Neural cell (in vitro differentiated cells): ENCODE measurements at places on chromosomes 3 and 15. TPM values are rescaled to one million over a fixed set of nuclear protein-coding genes. Genes with fewer than 3 reads are reported as not detected.

LCTL gene
- polyA plus RNA-seq: not detected in 2 replicates

GNAT1 gene
- polyA plus RNA-seq: not detected in 2 replicates

ALPK3 gene
- polyA plus RNA-seq: 0.24 TPM in 1 of 2 replicates, not detected in the other

NR2E3 gene
- polyA plus RNA-seq: not detected in 2 replicates

TERC gene
- not detected in 2 replicates for polyA plus RNA-seq

GOLGA8S gene
- not detected in 2 replicates for polyA plus RNA-seq

FOXB1 gene
- not detected in 2 replicates for polyA plus RNA-seq

SLC15A2 gene
- polyA plus RNA-seq: 1.6 TPM in 2 replicates

SLC22A13 gene
- 0.16 TPM in 1 of 2 replicates, not detected in the other for polyA plus RNA-seq

GOLGA8G gene
- not detected in 2 replicates for polyA plus RNA-seq

HTD2 gene
- polyA plus RNA-seq: 19.0 and 23.2 TPM in 2 replicates

PPCDC gene
- 9.0 and 13.6 TPM in 2 replicates for polyA plus RNA-seq

MLF1 gene
- 45.5 and 55.9 TPM in 2 replicates for polyA plus RNA-seq

CPB1 gene
- 0.19 TPM in 1 of 2 replicates, not detected in the other for polyA plus RNA-seq

CX3CR1 gene
- not detected in 2 replicates for polyA plus RNA-seq

DUOXA2 gene
- polyA plus RNA-seq: not detected in 2 replicates

SLC28A1 gene
- polyA plus RNA-seq: not detected in 2 replicates

GABRG3 gene
- polyA plus RNA-seq: 0.80 and 1.2 TPM in 2 replicates

WDR53 gene
- 4.3 and 7.2 TPM in 2 replicates for polyA plus RNA-seq

CLSTN2 gene
- polyA plus RNA-seq: 10.7 and 12.3 TPM in 2 replicates

PLSCR4 gene
- not detected in 2 replicates for polyA plus RNA-seq

CELF6 gene
- 68.6 and 90.1 TPM in 2 replicates for polyA plus RNA-seq

GADL1 gene
- not detected in 2 replicates for polyA plus RNA-seq

NRROS gene
- polyA plus RNA-seq: not detected in 2 replicates

GRM2 gene
- 9.1 and 11.6 TPM in 2 replicates for polyA plus RNA-seq

DAZL gene
- 0.20 TPM in 1 of 2 replicates, not detected in the other for polyA plus RNA-seq

SI gene
- polyA plus RNA-seq: not detected in 2 replicates

PPP1R14D gene
- polyA plus RNA-seq: not detected in 2 replicates

COLQ gene
- 9.5 and 9.7 TPM in 2 replicates for polyA plus RNA-seq

MAGI1 gene
- 44.7 and 47.5 TPM in 2 replicates for polyA plus RNA-seq

ABHD10 gene
- polyA plus RNA-seq: 82.4 and 84.7 TPM in 2 replicates

MFAP1 gene
- 35.8 and 37.7 TPM in 2 replicates for polyA plus RNA-seq

WDR93 gene
- 0.41 TPM in 1 of 2 replicates, not detected in the other for polyA plus RNA-seq

SLC9C1 gene
- not detected in 2 replicates for polyA plus RNA-seq

COL7A1 gene
- polyA plus RNA-seq: 45.3 and 53.6 TPM in 2 replicates

GHSR gene
- not detected in 2 replicates for polyA plus RNA-seq

FAM162A gene
- 15.1 and 16.2 TPM in 2 replicates for polyA plus RNA-seq

CAMKV gene
- 293 and 316 TPM in 2 replicates for polyA plus RNA-seq

RASL12 gene
- polyA plus RNA-seq: not detected in 2 replicates

ROPN1 gene
- not detected in 2 replicates for polyA plus RNA-seq
